Thymus (tissue), 14 donors: ENCODE measurements at places on chromosomes 5 and 9.

DNA sequence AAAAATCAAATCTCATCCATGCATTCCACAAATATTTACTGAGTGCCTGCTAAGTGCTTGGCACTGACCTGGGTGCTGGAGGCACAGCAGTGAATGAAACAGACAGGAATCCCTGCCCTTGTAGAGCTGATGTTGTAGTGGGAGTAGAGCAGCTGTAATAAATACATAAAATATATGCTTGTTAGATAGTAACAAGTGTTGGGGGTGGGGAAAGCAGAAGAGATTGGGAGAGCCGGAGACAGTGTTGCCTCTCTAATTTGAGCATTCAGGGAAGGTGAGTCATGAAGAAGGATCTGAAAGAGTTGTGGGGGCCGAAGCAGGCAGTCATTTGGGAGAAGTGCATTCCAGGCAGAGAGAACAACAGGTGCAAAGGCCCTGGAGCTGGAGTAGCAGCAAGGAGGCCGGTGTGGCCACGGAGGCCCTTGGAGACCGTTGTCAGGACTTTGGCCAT, 97.9 kb downstream of the ZNF618 start:
- DNase-seq = no peak

- DNase-seq = no peak
Observed at GRCh38 chr9:4591123-4591500, 71.0 kb upstream of the PLPP6 start.

GRCh38 chr9:73806876-73807275, 655.2 kb downstream of the ANXA1 start:
- no peak for DNase-seq

GRCh38 chr5:178208540-178209227, 4.4 kb downstream of the HNRNPAB start:
- no peak for DNase-seq

DNA sequence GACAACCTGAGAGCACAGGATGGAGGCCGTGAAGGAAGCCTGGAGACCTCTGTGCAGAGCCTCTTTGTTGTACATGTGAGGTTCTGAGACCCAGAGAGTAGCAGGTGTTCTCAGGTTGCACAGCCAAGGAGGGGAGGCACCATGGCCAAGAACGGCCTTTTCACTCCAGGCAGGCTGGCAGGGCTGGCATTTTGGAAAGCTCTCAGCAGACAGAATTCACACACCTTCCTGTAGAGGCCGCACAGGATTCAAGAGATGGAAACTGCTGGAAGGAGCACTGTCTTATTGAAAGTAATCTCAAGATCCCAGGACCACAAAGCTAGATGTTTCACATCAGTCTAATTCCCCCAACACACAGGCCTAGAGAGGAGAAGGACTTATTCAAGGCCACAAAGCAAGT, 52.8 kb upstream of the XPA start:
- DNase-seq = no peak

- peak; percentile 39 for DNase-seq
Observed at GRCh38 chr5:143352691-143353090, 50.8 kb downstream of the NR3C1 start.

- DNase-seq = no peak
Observed at GRCh38 chr9:137398561-137399468, 24.1 kb downstream of the EXD3 start.

GRCh38 chr9:28456861-28457260, 883.6 kb upstream of the C9orf72 start:
- DNase-seq = no peak
